ENCODE measurements at places on chromosomes 1 and 21.

- H3K27ac ChIP-seq: no peak overlapping the region
- no peaks in the 10 kb centered on the region for H3K36me3 ChIP-seq
- no peaks in the 10 kb centered on the region for H3K27me3 ChIP-seq
- no peak overlapping the region for H3K4me3 ChIP-seq
These were observed 7.0 kb downstream of the TNNT2 start for GRCh38 chr1:201370500-201370899.

GRCh38 chr1:223772771-223773160 is 60.4 kb downstream of the CAPN2 start:
- H3K27ac ChIP-seq: peak overlapping the region; percentile 88
- H3K4me3 ChIP-seq: no peak overlapping the region
- peaks cover 10% of the 10 kb centered on the region for H3K36me3 ChIP-seq

DNA sequence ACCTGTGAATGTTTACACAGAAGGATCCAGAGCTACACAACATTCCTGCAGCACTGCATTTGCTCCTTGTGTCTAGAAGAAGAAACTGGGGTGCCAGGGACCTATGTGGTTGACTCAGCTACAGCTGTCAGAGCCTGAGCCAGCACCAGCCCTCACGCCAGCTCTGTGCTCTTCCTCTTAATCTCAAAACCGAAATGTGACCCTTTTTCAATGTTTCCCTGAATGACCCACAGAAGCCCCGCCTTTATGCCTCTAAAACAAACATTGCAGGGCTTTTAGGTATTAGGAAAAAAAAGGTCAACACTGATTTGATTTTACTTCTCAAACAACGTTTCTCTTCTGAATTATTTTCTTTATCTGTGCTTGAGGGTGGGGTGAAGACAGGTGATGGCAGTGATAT is 260.5 kb downstream of the DYRK1A start:
- DNase-seq: no peak
- H3K4me1 ChIP-seq: no peaks in the 10 kb centered on the region
- no peak overlapping the region for H3K4me3 ChIP-seq
- peak overlapping the region; percentile 37 for H3K27ac ChIP-seq

DNA sequence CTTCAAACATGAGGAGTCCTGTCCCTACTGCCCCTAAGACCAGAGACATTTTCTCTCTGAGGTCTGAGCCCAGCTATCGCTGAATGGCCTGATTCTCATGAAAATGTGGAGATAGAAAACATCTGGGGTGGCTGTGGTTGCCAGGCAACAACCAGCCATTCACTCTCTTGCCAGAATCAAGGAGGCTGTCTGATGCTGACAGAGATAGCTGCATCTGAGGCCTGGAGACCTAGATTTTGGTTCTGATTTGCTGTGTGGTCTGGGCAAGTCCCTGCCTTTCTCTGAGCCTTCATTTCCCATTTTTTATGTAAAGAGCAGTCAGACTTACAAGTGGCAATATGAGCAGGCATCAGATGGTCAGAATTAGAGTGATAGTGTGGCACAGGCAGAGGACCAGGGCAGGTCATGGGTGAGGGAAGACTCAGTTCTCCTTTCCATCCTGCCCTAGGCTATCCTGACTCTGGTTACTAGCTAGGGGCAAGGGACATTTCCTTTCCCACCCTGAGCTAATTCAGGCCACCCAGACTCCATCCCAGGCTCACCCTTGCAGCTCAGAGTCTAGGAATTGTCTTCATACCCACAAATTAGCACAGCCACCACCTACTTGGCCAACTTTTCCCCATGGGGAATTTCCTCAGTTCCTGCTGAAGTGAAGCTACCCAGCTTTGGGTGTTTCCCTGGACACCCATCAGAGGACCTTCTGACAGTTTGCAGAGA is 20.0 kb upstream of the RNF19B start:
- DNase-seq: no peak
- peaks cover 5% of the 10 kb centered on the region for H3K4me1 ChIP-seq
- no peak overlapping the region for H3K4me3 ChIP-seq
- no peak overlapping the region for H3K27ac ChIP-seq

GRCh38 chr1:205572421-205572820 is 59.4 kb downstream of the ELK4 start:
- H3K27me3 ChIP-seq: peaks cover 12% of the 10 kb centered on the region
- no peaks in the 10 kb centered on the region for H3K4me1 ChIP-seq
- H3K27ac ChIP-seq: no peak overlapping the region
- H3K36me3 ChIP-seq: no peaks in the 10 kb centered on the region

Data from Caco-2 (cell line).